ENCODE measurements at places on chromosomes 12 and 14. TPM values are rescaled to one million over a fixed set of nuclear protein-coding genes. Genes with fewer than 3 reads are reported as not detected.
A peak's percentile ranks its signal among the peaks of the same experiment; 100 is the strongest.

The LTBP2 gene
- 1.3 TPM for total RNA-seq

The KCNJ8 gene
- total RNA-seq, result 4.6 TPM

- peak; percentile 65 for DNase-seq
These were observed at the start of gene CCDC60 for GRCh38 chr12:119334430-119335170. Gene CCDC60 (plus strand): TSS chr12:119334729. CDS start chr12:119335177, 448 bp downstream.

DNA sequence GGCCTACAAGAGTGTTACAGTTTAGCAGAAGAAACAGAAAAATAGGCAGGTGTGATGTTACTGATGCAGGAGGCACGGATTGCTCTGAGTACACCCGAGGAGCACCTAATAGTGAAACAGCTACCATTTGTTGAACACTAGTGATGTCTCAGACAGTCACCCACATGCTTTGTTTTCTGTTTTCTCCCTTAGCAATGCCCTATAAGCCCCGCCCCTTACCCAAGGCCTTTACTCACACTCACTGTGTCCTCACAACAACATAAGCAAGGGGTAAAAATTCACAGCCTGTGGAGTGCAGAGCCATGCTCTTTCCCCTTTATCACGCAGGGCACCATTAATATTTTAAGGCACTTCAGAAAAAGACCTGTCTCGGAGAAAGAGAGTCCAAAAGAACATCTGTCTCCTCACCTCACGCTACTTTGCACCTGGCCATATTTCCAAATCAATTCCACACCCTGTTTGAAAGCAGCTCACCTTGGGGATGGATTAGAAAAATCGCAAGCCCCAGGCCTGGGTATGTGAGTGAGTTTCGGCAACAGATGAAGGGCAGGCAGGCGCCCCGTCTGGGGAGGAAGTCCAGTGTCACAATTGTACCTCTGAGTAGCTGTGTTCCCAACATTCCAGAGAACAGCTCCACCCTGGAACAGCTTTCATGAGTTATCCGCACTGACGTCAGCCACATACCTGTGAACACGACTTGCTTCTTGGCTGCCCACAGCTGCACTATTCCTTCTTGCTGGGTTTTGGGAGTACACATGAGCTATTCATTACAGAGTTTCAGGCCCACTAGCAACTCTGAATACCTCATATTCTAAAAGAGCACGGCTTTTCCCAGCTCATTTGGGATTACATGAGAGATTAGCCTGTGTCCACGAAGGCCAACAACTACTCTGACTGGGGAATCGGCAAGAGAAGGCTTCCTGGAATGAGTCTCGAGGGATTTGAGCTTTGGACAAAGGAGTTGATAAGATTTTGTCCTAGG lies 26.0 kb downstream of the MAPK1IP1L start:
- DNase-seq, result no peak

DNA sequence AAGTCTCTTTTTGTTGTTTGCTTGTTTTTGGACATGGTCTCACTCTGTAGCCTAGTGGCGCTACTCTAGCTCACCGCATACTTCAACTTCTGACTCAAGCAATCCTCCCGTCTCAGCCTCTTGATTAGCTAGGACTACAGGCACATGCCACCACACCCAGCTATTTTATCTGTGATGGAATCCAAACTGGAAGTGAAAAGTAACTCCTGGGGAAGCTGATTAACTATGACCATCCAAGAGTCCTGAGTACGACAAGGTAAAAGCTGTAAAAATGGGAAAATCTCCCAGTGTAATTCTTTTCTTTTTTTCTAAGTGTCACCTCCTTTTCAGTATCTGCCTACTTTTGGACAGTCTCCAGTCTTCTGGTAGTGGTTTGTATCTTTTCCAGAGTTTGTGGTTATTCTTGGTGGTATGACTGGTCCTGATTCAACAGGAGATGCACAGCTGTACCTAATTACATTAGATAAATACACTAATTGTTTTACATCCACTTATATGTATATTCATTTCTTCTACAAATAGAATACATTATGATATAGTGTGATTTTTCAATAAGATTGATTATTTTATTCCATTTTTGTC lies 97.8 kb downstream of the SLC6A15 start:
- no peak for DNase-seq

DNA sequence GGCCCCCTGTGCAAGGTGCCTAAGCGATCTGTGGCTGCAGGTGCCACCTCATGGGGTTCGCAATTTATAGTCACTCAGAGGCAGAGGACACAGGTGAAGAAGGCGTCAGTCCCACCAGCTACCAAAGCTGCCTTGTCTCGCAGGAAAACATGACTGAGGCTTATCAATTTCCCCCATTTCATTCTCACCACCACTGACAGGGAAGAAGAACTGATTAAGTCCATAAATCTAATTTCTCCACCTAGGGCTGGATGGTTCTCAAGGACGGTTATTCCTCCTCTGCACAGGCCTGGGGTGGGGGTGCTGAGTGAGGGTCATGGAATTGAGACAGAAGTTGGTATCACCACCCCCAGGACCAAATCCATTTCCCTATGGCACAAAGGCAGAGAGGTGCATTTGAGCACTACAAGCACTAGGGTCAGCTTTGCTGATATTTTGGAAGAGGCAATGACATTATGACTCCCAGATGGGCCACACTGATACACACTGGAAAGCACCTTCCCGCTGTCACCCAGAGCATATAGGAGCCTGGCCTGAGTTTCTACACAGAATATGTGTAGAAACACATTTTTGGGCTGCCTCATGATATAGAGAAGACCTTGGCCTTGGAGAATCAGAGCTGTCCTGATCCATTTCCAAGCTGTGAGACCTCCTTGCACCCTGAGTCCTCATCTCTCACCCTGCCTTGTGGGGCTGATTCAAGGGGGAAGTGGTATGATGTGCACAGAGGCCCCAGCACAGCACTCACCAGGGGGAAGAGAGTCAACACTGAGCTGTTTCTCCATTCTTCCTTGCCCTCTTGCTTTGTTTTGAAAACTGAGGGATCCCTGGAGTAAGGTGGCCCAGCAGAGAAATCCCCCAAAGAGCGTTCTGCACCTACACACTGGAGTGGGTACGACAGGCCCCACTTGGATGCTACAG lies 59.4 kb downstream of the PITPNM2 start:
- DNase-seq, result no peak

GRCh38 chr14:68779761-68780323 lies 13.0 kb downstream of the ZFP36L1 start:
- DNase-seq, result no peak

DNA sequence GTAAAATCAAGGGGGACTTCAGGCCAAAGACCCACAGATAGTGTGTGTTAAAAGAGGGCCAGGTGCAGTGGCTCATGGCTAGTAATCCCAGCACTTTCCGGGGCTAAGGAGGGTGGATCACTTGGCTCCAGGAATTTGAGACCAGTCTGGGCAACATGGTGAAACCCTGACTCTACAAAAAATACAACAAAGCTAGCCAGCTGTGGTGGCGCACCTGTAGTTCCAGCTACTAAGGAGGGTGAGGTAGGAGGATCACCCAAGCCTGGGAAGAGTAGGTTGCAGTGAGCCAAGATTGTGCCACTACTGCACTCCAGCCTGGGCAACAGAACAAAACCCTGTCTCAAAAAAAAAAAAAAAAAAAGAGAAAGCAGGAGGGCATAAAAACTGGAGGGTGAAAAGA lies 8.5 kb downstream of the VCPKMT start:
- no peak for DNase-seq

DNA sequence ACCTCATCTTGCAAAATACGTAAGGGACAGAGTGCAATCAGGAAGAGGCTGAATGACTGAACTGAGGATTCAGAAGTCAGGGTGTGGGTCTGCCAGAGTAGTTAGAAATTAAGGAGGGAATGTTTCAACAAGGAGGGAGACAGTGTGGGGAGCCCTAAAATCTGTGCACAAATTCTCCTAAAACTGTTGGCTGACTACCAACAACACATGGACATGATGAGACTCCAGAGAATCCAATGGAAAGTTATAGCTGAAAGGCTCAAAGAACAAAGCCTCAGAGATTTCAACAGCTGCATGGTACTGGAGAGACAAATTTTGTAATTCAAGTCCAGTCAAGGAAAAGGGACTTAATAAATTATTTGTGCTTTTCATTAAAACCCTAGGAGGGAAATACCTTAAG lies 36.1 kb upstream of the NEDD1 start:
- no peak for DNase-seq

- no peak for DNase-seq
These were observed 313.3 kb downstream of the TMEM121 start for GRCh38 chr14:105839425-105840265.
